ENCODE measurements at places on chromosomes 11 and 22.

GRCh38 chr22:29882716-29883044 lies 294 bp upstream of the MTMR3 start:
- DNase-seq, result no peak

DNA sequence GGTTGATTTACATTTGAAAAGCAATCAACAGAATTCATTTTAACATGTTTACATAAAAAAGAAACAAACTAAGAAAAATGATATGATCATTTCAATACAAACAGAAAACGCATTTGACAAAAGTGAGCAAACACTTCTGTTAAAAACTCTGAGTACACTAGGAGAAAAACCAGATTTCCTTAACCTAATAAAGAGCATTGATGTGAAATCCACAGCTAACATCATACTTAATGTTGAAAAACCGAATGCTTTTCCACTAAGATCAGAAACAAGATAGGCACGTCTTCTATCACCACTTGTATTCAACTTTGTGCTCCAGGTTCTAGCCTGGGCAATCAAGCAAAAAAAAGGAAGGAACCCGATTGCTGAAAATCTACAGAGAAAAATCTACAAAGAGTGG lies 227.6 kb downstream of the SBF2 start:
- DNase-seq, result no peak

- DNase-seq, result no peak
Observed at GRCh38 chr11:115891581-115891980, 387.4 kb upstream of the CADM1 start.

DNA sequence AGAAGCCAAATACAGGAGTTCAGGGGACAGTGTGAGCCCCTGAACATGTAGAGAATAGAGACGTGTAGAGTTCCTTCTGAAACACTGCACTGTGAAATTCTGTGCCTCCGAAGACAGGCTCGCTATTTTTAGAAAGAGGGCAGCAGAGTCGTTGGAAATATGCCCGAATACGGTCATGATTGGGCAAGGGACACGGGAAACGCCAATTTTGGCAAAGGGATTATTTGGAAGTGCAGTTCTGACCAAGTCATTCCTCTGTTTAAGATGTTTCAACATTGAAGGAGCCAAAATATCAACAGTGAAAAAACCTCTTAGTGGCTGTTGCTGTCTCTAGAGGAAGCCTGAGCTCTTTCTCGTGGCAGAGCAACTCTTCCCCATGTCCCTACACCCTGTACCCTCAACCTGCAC lies 9.5 kb upstream of the CBX6 start:
- no peak for DNase-seq

GRCh38 chr11:645536-645935 lies 8.5 kb downstream of the DRD4 start:
- no peak for DNase-seq

- DNase-seq, result no peak
Observed at GRCh38 chr11:124970925-124971324, 16.9 kb downstream of the CCDC15 start.

DNA sequence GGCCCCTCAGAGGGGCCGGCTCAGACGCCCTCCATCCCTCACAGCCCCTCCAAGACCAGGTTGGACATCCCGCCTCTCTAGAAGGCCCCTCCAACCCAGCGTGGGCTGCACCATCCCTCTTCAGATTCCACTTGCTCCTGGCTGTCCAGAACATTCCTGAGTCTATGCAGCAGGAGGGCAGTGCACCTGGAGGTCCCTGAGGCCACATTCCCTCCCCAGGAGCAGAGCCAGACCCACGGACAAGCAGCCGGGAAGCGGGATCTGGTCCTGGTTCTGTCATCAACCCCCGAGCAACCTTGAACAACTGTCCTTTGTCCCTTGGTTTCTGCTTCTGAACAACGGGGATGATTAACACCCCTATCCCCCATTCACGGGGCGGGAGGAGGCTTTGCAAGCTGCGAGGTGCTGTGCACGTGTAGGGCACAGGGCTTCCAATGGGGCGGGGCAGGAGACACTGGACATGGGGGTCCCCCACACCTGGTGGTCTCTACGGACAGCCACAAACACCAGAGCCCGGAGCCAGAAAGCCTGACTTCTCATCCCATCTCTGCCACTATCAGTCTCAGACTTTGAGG lies 13.2 kb upstream of the PDGFB start:
- no peak for DNase-seq

DNA sequence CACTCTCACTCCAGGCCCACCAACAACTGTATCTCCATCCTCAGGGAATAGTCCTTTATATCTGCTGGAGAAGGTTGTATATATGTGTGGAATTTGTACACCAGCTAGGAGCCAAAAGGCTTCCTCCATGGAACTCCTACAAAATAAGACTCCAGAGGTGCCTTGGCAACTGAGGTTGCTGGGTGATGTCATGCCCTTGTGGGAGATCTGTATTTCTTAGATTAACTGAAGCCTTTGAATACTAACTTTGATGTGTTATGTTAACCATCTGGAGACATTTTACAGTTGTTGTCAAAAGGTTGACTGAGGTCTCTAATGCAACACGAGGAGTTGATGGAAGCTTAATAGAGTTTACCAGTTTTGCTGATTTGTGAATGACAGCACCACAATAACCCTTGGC lies 139.5 kb upstream of the TTC12 start:
- DNase-seq, result no peak

DNA sequence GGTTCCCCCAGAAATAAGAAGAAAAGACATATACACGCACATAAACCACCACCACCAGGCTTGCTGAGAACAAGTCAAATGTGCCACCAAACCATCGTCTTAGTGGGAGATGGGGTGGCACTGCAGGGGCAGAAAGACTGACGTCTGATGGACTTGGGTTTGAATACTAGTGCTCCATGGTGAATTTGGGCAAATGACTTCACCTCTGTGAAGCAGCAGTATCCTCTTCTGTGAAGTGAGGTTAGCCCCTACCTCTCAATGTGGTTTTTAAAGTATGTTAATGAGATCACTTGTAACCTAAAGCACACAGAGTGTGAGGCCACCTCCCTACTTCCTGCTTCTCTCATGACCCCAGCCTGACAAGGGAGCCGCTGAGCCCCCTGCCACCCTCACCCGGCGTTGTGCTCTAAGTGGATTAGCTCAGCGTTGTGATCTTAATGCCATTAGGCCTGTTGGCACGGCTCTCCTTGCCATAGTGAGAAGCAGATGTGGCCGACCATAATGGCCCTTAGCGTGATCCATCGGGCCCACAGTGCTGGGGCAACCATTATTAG lies 14.4 kb downstream of the ZBTB16 start:
- no peak for DNase-seq

DNA sequence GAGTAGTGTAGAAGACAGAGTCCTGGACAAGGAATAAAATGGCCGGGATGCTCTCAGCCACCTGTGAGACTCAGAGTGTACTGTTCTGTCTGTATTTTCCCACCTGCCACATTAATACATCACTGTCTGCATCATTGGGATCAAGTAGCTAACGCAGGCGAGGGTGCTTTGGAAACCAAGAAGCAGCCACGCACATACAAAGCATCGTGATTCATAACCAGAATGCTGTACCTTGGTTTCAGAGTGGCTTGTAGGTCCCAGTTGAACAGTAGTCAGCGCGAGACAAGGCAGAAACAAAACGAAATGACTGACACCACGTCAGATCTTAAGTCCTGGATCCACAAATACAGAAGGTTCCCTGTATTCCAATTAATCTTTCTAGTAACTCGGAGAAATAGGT lies 198.3 kb downstream of the GRIK4 start:
- no peak for DNase-seq

GRCh38 chr11:3091846-3092602 lies 34.8 kb upstream of the CARS1 start:
- DNase-seq, result peak; percentile 94

GRCh38 chr11:71241721-71242259 lies 10.6 kb downstream of the SHANK2 start:
- DNase-seq, result no peak

GRCh38 chr11:67240576-67241389 lies 25.5 kb upstream of the GRK2 start:
- DNase-seq, result no peak

GRCh38 chr22:49048591-49048990 lies 779.1 kb downstream of the BRD1 start:
- DNase-seq, result no peak

GRCh38 chr11:100013011-100013410 lies 674.1 kb upstream of the ARHGAP42 start:
- DNase-seq, result no peak

DNA sequence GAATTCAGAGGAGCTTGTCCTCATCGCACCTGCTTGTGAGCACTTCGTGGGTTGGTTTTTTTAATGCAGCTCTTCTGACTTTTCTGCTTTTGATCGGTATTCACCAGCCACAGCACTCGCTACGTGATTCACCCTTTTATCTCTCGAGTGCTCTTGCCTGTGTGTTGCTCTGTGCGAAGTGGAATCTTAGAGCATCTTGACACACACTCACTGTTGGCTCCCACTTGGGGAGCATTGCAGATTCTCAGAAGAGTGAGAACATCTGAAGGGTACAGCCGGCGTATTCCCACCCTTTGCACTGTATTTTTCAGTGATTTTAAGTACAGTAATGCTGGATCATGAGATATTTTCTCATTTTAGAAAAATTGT lies 10.9 kb downstream of the TNNT3 start:
- no peak for DNase-seq

- DNase-seq, result no peak
Observed at GRCh38 chr11:83051760-83052671, 19.7 kb downstream of the RAB30 start.

GRCh38 chr11:125371431-125371935 lies 124.6 kb downstream of the FEZ1 start:
- peak; percentile 88 for DNase-seq

All from H1 (cell line).